ENCODE measurements at places on chromosomes 2 and 18.

DNA sequence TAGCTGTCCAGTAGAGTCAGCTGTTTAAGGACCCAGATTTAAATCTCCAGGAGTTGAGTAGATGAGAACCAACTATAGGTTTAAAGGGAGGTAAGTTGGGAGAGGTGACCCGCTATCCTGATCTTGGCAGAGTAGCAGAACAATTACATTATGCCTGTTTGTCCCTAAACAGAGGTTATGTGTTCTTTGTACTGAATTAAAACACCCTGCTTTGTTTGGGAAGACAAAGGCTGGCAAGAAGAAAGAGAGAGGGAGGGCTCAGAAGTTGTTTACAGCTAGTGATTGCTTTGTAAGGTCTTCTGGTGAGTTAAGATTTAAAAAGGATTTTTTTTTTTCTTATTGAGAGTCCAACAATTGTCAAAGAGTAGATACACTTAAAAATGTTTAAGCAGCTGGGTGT, 37.3 kb downstream of the USP14 start:
- DNase-seq, result no peak

GRCh38 chr18:50186385-50186784, 8.6 kb downstream of the MYO5B start:
- no peak for DNase-seq

- DNase-seq, result no peak
Observed at GRCh38 chr2:224820283-224820991, 104.3 kb upstream of the CCDC195 start.

- no peak for DNase-seq
Observed at GRCh38 chr2:46270384-46270783, 26.8 kb upstream of the EPAS1 start.

GRCh38 chr18:36527740-36528455, 230.4 kb downstream of the FHOD3 start:
- no peak for DNase-seq

DNA sequence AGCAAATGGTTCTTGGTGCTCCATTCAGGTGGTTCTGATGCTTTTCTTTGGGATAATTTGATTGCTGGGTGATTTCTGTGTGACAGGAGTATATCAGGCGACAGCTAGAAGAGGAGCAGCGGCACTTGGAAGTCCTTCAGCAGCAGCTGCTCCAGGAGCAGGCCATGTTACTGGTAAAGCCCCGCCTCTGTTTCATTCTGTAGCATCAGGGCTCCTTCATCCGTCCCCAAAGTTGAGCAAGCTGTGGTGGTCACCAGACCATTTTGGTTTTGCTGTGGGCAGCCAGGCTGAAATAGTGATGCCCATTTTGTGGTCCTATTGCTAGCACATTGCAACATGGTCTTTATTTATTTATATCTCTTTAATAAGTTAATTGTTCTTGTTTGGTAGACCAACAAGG, 132.8 kb upstream of the IL1R2 start:
- DNase-seq, result no peak

GRCh38 chr2:101658387-101658786, 39.1 kb upstream of the MAP4K4 start:
- DNase-seq, result no peak

DNA sequence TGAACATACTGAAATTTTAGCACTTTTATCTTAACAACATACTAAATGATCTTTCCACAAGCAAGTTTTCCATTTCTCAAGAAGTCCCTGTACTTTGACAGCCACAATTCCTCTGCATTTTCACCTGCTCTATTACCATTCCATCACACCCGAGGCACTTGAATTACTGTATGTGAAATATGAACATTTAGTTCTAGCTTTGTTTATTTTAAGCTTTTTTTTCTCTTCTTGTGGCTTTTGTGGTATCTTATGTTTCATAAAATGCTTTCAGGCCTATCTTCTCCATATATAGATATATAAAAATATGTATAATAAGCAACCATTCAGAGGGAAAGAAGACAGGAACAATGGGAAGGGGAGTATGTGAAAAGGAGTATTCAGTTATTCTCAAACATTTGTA, 693.9 kb downstream of the SATB2 start:
- no peak for DNase-seq

- DNase-seq, result no peak
Observed at GRCh38 chr2:182866461-182867406, at the start of gene FRZB. Gene FRZB, minus strand, starts transcription at chr2:182866637. Its CDS starts 85 bp downstream, at chr2:182866552.

DNA sequence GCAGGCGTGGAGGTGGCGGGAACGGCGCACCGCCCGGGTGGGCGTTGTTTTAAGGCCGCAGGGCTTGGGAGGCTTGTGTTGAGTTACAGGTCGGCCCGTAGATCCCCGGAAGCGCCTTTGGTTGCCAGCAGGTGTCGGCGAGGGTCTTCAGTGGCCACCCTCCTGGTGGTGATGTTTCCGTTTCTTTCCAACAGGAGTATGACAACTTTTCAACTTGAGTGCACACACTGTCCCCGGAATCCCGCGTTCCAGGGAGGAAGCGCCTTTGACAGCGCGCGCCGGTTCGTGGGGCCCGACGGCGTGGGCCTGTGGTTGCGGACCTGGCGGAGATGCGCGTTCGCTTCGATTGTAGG, 1.0 kb upstream of the HDAC4 start:
- no peak for DNase-seq

DNA sequence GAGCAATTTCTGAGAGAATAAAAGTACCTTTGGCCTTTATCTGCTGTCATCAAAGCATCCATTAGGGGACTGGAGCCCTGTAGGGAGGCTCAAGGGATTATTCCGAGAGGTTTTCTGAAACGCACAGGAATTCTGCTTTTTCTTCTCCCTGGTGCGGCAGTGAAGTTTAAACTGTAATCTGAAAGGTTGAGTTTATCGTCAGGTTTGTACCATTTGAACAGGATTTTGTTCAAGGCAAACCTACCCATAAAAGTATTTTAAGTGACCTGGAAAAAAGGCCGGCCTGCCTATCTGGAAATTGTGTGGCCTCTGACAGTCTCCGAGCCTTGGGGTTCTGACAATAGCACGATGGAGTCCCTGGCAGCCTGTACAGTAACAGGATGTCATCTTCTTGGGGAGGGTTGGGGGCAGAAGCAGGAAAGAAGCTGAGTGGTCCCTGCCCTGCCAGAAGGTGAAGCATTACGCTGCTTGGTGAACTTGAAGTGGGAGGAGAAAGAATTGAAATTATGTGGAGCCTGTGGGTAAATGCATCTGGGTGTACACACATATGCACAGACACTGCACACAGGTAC, 272.0 kb downstream of the CYRIA start:
- no peak for DNase-seq

DNA sequence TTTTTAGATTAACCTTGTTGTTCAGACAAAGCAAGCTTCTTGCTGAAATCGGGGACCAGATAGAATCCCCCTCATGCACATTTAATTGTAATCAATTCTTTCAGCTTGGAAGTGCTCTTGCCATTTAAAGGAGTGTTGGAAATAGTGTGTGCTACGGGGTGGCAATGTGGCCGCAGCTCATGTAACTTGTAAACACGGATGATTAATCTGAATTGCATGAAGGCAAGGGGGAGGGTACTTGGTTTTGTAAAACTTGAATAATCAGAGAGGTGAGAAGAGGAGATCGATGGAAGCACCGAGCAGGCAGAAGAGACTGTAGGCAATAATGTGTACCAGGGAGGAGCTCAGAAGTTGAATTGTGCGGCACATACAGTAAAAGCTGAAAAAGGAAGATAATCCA, 273.5 kb downstream of the PTGR3 start:
- DNase-seq, result no peak

GRCh38 chr2:237278568-237278967, 135.4 kb downstream of the COL6A3 start:
- no peak for DNase-seq

- DNase-seq, result no peak
Observed at GRCh38 chr2:43000242-43001054, 208.1 kb upstream of the HAAO start.

GRCh38 chr2:174748948-174749347, 15.3 kb downstream of the CHRNA1 start:
- peak; percentile 47 for DNase-seq

GRCh38 chr2:10629819-10630532, 59.8 kb downstream of the NOL10 start:
- no peak for DNase-seq

- DNase-seq, result no peak
Observed at GRCh38 chr2:41000374-41000773, 548.5 kb upstream of the SLC8A1 start.

DNA sequence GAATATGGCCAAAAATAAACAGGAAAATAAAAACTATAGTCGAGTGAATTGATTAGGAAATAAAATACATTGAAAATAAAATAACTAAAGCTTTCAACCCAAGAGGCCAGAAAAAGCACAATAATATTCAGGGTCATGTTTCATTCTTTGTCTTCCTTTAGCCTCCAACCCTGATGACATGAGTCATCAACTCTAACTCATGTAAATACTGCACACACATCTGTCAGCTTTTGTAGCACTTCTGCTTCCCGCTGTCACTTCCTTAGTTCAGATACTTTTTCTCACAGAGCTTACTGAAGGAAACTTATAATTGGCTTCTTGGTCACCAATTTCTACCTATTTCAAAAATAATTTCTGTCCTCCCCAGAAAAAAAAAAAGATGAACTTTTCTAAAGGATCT, 112.8 kb downstream of the UPP2 start:
- no peak for DNase-seq

DNA sequence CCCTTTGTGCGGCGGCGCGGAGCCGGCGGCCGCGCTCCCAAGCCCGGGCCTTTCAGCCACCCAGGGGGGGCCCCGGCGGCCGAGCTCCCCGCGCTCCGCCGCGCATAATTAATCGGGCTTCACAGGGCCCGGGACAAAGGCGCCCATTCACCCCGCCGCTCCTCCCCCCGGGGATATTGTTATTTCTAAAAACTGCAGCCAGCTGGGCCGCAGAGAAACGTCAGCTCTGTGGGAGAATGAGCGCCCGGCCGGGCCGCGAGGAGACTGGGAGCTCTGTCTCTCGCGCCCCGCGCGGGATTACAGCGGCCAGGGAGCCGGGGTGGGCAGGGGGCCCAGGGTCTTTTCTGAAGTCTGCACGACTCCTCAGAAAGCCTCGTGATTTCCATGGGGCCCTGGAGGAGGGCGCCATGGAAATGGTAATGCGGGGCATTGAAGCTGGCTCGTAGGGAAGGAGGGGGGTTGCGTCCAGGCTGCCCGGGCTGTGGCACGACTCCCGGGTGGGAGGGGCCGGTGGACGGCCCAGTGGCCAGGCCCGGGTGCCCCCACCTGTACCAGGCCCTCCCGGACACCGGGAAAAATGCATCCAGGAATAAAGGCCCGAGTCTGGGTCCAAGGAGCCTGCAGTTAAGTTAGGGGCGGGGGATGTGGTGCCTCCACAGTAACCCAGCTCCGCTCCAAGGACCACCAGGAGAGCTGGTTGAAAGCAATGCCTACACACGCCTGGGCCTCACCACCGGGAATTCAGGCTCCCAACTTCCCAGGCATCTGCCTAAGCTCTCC, 125.3 kb downstream of the ZFP36L2 start:
- DNase-seq, result no peak

- DNase-seq, result no peak
Observed at GRCh38 chr18:26764177-26764576, 101.3 kb downstream of the AQP4 start.

DNA sequence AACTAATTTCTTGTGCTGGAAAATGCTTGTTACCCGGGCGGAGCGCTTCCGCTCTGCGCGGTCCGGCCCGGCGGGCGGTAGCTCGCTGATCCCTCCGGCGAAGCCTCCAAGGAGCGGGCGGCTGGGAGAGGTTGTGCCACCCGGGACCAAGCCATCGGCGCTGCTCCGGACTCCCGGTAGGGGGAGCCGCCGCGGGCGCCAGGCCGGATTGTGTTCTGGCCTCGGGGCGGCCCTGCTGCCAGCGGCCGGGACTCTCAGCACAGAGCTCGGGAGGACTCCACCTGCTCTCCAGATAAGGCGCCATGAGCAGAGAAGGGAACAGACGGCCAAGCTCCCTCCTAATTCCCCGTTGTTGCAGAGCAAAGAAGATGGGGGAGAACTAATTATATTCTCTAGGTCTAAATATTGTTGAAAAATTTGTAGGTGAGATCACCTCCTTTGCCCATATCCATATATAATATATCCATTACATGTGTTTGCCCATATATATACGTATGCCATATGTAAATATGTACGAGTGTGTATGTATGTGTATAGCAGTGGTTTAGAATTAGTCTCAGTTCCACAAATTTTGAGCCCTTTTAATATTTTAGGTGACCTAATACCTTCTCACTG, 13.8 kb upstream of the SATB2 start:
- DNase-seq, result no peak

GRCh38 chr2:124609667-124610066, 584.6 kb downstream of the CNTNAP5 start:
- DNase-seq, result no peak

- DNase-seq, result no peak
Observed at GRCh38 chr2:29983308-29983707, 61.9 kb upstream of the ALK start.

DNA sequence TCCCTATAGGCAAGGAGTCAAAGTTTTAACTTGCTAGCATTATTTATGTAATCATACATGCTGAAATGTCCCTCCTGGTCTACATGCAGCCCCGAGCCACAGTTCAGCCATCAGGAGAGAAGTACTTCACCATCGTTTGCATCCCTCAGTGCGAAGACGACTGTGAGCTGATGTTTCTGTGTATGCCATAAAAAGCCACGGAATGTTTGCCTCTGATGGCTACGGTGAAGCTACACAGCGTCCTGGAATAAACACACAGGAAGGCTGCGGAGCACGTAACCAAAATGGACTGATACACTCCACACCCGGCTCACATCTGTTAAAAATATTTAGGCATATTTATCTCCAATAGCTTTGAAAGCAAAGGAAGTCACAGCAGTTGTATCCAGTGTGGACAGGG, 4.3 kb upstream of the SALL3 start:
- no peak for DNase-seq

GRCh38 chr18:75754433-75754832, 326.9 kb upstream of the SMIM21 start:
- no peak for DNase-seq

DNA sequence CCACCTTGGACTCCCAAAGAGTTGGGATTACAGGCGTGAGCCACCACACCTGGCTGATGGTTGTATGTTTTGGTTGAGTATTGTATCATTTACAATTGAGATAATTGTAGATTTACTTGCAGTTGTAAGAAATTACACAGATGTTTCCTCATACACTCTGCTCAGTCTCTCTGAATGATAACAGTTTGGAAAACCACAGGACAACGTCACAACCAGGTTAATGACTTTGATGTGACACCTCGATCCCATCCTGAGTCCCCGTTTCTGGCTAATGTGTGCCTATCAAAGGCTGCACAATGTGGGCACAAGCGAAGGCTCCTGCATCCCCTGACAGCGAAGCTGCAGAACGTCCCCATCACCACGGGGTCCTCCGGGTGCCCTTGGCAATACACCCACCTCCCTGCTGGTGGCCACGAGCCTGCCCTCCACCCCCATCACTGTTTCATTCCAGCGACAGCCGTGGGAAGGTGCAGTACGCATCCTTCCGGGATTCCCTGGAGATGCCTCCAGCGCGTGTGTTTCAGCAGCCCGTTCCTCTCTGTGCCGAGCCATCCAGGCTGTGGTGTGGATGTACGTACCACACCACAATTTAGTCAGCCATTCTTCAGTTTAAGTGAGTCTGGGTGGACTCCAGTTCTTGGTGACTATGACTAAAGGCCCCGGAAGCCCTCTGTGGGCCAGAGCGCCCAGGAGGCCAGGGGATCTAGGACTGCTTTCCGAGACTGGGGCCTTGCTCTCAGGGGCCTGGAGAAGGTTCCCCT, 4.3 kb upstream of the PDCD1 start:
- DNase-seq, result no peak

GRCh38 chr18:65946777-65947176, 196.0 kb downstream of the CDH7 start:
- no peak for DNase-seq

GRCh38 chr2:49037197-49037596, 117.1 kb downstream of the FSHR start:
- DNase-seq, result no peak

GRCh38 chr2:46876741-46877384, 38.7 kb downstream of the MCFD2 start:
- no peak for DNase-seq
